ENCODE measurements at places on chromosomes 16 and 17. TPM values are rescaled to one million over a fixed set of nuclear protein-coding genes. Genes with fewer than 3 reads are reported as not detected.

GRCh38 chr16:4814046-4814445, 11.6 kb upstream of the ROGDI start:
- DNase-seq, result no peak

GRCh38 chr17:45222996-45223538, 1.4 kb downstream of the FMNL1 start:
- DNase-seq, result no peak

DNA sequence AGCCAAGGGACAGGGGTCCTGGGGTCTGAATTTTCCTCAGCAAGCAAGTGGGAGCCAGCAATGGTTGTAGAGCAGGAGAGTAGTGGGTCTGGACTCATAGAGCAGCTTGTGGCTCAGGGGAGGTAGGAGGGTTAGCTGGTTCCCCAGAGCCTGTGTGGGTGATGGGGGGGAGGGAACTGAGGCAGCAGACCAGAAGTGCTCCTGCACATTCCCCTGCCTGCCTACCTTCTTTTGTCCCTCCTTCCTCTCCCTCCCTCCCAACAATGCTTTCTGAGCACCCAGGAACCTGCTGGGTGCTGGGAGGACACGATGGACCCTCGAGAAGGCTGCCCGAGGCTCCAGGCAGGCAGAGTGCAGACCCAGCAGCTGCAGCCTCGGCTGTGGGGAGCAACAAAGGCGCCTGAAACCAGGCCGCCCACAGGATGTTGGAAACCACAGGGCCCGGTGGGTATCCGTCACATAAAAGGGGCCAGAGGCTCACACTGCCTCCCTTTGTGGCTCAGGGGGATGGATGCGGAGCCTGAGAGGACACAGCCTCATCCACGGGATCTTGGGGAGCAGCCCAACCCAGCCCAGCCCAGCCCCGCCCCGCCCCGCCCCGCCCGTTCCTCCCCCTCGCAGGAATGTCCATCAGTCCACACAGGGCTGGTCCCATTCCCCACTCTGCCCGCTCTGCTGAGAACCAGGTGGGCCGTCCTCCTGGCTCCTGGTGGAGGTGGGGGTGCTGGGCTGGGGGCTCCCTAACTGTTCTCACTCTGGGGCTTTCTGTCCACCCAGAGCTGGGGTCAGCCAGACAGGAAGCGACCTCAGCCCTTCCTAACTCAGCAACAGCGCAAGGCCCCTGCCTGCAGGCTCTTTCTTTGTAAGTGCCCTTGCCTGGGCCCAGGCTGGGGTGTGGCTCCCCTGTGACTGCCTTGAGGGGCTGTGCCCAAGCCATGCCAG, 1.7 kb upstream of the NLRC3 start:
- DNase-seq, result peak; percentile 10

GRCh38 chr16:87490096-87490798, 2.6 kb downstream of the ZCCHC14 start:
- no peak for DNase-seq

Gene APPBP2
- 23.0 TPM for total RNA-seq

DNA sequence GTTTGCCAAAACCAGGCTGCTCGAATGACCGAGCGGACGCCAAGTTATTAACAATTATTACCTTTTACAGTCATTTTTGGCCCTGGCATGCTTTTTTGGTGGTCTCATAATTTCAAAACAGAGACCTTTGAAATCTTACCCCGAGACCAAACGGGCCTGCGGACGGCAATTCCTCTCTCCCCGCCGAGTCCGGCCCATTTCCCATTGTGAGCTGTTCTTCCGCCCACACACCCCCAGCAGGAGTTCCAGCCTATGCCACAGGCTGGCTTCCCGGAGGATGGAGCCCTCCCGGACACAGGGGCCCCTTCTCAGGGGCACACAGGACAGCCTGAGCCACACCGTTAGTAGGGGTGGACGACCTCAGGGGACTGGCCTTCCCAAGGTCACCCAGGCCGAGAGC, 130.7 kb downstream of the C16orf95 start:
- peak; percentile 74 for DNase-seq

Gene SULT1A3
- total RNA-seq, result 2.2 TPM

Gene NOG
- 0.65 TPM for total RNA-seq

DNA sequence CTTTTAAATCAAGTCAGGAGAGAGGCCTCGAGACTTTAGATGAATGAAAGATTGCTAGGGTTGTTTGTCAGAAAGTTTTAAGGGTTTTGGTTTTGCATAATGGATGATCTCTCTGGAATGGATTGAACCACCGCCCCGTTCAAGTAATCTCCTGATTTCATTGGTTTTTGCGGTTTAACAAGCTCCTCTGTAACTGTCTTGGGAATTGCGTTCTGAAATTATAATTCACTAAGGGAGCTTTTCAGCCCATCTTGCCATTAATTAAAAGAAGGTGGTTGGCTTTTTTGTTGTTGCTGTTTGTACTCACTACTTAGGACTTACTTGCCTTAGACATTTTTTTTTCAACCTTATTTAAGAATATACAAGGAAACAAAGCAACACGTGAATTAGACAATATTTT, 8.8 kb downstream of the HS3ST4 start:
- no peak for DNase-seq

DNA sequence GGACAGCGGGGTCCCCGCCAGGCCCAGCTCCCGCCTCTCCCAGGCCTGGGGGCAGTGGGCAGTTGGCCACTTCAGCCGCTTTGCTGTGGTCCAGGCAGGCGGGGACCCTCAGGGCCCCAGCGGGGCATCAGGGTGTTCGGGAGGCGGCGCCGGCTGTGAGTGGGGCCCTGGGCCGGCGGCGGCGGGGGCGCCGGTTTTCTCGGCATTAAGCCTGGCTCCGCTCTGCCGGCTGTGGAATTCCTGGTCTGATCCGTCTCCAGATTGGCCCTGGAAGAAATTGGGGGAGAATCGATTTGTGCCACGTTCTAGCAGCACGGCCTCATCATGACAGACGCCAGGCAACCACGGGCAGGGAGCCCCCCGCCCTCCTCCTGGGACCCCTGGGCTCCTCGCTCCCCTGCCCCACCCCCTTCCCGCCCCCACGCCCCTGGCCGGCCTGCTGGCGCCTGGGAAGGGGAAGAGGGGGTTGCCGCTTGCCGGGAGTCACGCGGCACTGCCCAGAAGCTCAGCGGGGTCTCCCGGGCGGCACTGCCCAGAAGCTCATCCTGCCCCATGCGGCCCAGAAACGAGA, 28.6 kb upstream of the SSTR5 start:
- no peak for DNase-seq

Gene CHMP1A
- 59.3 TPM for total RNA-seq

GRCh38 chr16:16100631-16101030, 122.7 kb downstream of the ABCC6 start:
- DNase-seq, result peak; percentile 20

Gene ARL17B
- 2.4 TPM for total RNA-seq

- peak; percentile 36 for DNase-seq
Measured at GRCh38 chr17:49343273-49343672, 18.8 kb downstream of the ZNF652 start.

GRCh38 chr16:85554889-85555718, 58.0 kb upstream of the GSE1 start:
- peak; percentile 65 for DNase-seq

Gene GPRC5B
- total RNA-seq, result 26.6 TPM

DNA sequence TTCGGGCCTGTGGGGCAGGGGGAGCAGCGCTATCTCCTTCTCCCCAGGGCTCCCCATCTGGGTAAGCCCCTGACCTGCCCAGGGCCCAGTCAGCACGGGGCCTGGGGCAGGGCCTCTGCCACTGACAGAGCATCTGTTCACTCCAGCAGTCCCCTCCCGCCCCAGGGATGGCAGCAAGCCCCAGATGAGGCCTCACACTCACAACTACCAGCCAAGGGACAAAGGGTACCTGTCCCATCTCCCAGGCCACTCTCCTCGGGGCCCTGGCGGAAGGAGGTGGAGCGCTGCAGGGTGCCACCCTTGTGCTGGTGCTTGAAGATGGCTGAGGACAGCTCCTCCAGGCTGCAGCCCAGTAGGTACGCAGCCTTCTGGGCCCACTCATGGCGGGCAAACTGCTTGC, 64.8 kb downstream of the MYO18A start:
- DNase-seq, result no peak

Gene TBC1D3C
- not detected for total RNA-seq

Gene MPP2
- under 0.01 TPM for total RNA-seq

GRCh38 chr17:43312011-43312410, 78.2 kb upstream of the RNU2-1 start:
- DNase-seq, result no peak

Gene CA5A
- not detected for total RNA-seq

DNA sequence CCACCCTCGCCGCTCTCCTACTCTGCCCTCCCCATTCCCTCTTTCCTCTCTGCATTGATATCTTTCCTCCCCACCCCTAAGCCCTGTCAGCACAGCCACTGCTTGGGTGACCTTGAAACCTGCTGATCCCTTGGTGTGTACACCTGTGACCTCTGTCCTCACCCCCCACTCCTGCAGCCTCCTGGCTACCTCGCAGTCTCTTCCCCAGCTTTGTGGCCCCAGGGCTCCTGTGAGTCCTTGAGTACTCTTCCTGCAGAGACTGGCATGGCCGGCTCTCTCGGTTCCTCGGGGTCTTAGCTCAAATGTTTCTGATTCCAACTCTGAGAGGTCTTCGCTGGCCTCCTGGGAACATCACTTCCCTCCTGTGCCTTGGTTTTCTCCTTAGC, 31.7 kb downstream of the ADCY7 start:
- no peak for DNase-seq

Gene P2RX5
- total RNA-seq, result 0.20 TPM

Gene SPOP
- total RNA-seq, result 139 TPM

Gene MT1B
- total RNA-seq, result not detected

Gene ZACN
- total RNA-seq, result not detected

DNA sequence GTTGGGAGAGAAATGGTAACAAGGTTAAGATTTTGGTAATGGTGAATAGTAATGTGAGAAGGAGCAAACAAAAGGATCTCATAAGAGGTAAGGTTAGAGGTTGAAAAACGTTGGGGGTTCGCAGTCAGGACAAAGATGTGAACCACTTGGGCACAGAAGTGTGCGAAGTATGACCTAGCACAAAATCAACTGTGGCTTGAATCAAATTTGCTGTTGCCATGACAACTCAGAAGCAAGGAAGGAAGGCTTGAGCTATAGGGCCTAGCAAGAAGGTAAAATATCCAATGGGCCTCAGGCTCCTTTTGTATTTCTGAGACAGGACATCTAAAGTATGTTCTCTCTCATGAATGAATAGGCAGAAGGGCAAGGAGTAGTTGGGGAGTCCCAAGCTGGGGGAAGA, 24.5 kb upstream of the TEKT1 start:
- DNase-seq, result no peak

All from lung microvascular endothelial cell (primary cell).